ENCODE measurements at places on chromosomes 4 and X.

DNA sequence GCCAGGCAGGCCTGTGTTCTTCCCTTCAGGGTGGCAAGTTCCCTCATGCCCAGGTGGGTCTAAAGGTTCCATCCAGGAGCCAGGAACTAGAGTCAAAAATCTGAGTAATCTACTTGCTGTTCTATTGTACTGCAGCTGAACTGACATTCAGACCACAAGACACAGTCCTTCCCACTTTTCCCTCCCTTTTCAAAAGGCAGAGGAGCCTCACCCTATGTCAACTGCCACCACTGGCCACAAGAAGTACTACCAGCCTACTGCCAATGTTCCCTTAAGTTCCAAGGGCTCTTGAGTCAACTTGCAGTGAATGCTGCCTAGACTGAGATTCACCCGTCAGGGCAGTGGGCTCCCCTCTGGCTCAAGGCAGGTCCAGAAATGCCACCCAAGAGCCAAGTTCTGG lies 133.5 kb downstream of the FAM47B start:
- DNase-seq: no peak

GRCh38 chr4:70877556-70877955 lies 24.6 kb upstream of the MOB1B start:
- DNase-seq: no peak

DNA sequence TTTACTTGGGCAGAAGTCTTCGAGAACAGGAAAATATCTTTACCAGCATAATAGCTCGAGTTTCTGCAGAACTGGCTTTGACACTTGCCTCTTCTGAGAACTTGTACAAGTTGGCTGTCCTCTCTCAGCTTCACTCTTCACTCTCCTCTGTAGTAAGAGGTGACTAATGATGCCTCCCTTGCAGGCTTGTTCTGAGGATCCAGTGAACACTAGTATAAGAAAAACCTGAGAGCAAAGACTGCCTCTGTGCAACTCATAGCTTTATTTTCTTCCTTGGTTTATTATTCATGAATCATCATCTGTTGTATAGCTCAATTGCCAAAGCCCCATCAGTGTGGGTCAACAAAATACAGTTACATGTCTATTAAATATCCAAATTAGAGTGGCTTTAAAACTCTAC lies 266.7 kb upstream of the CLNK start:
- no peak for DNase-seq

GRCh38 chr4:95517576-95518345 lies 31.0 kb downstream of the UNC5C start:
- no peak for DNase-seq

Measured in stimulated activated CD4-positive, alpha-beta T cell treated with anti-CD3 and anti-CD28 coated beads, TNF-alpha, amount 100 ng/mL, for 48 hours (primary cell).